ENCODE measurements at places on chromosomes 3 and 15.
A peak's percentile ranks its signal among the peaks of the same experiment; 100 is the strongest.

GRCh38 chr15:89208256-89208655, 13.1 kb downstream of the RLBP1 start:
- DNase-seq, result no peak

GRCh38 chr15:84915606-84915958, 31.1 kb downstream of the SLC28A1 start:
- DNase-seq, result no peak

GRCh38 chr3:170563712-170564423, 22.0 kb downstream of the SLC7A14 start:
- DNase-seq, result peak; percentile 81

DNA sequence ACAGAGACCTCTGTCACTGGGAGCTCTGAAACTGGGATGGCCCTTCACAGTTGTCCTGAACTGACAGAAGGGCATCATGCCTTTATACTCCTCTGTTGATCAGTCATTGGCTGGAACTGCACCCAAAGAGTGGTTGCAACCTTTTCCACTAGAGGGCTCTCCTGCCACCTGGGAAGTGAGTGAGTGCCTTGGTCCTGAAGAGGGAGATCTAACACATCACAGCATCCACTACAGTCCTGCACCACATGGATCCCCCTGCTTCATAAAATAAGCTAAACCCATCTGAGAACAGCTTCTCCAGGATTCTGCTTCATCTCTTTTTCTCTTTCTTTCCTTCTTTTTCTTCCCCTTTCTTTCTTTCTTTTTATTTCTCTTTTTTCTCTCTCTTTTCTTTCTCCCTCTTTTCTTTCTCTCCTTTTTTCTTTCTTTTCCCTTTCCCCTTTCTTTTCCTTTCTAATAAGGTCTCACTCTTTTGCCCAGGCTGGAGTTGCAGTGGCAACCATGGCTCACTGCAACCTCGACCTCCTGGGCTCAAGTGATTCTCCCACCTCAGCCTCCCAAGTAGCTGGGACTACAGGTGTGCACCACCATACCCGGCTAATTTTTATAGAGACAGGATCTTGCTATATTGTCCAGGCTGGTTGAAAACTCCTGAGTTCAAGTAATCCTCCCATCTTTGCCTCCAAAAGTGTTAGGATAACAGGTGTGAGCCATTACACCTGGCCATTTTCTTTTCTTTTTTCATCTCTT, 42.8 kb upstream of the RAF1 start:
- peak; percentile 19 for DNase-seq
